ENCODE measurements at places on chromosomes 11 and 22.

GRCh38 chr11:74276581-74276980 is 34.9 kb downstream of the P4HA3 start:
- peak; percentile 73 for DNase-seq

- DNase-seq: no peak
These were observed 76.3 kb downstream of the BUD13 start for GRCh38 chr11:116696381-116696941.

- DNase-seq: no peak
These were observed 31.2 kb downstream of the OTOG start for GRCh38 chr11:17578296-17578695.

DNA sequence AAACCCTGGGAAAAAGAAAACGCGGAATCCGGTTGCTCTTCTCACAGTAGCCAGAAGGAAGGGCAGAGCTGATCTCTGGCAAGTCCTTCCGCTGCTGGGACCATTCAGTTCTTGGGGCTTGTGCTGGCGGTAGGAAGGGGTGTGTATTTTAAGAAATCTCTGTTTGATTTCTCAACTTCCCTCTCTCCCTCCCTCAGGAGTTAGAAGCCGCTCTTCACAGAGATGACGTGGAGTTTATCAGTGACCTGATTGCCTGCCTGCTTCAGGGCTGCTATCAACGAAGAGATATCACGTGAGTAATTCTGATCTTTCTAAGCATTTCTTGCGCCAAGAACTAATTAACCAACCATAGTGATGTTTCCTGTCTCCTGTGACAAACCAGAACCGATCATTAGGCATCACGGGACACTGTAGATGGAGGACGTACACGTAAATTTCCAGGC is 85.9 kb upstream of the SLC25A18 start:
- DNase-seq: no peak

GRCh38 chr11:57094181-57094935 is 87.4 kb upstream of the LRRC55 start:
- peak; percentile 87 for DNase-seq

DNA sequence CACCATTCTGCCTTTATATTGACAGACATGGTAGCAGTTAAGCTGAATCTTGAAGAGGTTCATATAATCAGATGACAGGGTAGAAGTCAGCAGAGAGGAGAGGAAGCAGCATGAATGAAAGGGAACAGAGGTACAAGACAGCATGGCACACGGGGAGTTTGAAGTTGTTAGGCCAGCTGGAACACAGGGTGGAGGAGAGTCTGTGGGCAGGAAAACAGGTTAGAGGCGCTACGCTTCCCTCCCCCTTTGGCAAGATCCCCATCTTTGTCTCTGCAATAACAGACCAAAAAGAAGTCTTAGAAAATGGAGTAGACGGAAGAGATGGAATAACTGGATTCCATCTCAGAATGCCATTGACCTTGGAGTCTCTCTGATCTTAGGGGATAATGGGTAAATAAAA is 20.0 kb upstream of the NDUFC2 start:
- DNase-seq: no peak

- peak; percentile 79 for DNase-seq
These were observed 24.4 kb downstream of the P2RY2 start for GRCh38 chr11:73242251-73243092.

DNA sequence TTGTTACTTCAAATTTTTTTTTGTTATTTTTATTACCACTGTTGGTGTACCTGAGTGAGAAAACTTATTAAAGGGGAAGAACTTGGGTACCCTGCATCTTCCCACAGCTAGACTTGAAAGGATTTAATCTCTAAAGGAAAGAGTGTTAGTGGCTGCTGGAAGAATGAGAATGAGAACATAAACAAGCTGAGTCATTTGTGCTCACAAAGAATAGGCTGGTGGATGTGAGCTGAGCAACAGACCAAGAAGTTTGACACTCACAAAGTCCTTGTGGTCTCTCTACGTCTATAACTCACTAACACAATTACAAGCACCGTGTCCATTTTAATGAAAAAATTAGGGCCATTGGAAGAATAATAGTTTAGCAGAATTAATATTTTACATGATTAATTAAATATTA is 217.6 kb upstream of the ANO5 start:
- DNase-seq: no peak

DNA sequence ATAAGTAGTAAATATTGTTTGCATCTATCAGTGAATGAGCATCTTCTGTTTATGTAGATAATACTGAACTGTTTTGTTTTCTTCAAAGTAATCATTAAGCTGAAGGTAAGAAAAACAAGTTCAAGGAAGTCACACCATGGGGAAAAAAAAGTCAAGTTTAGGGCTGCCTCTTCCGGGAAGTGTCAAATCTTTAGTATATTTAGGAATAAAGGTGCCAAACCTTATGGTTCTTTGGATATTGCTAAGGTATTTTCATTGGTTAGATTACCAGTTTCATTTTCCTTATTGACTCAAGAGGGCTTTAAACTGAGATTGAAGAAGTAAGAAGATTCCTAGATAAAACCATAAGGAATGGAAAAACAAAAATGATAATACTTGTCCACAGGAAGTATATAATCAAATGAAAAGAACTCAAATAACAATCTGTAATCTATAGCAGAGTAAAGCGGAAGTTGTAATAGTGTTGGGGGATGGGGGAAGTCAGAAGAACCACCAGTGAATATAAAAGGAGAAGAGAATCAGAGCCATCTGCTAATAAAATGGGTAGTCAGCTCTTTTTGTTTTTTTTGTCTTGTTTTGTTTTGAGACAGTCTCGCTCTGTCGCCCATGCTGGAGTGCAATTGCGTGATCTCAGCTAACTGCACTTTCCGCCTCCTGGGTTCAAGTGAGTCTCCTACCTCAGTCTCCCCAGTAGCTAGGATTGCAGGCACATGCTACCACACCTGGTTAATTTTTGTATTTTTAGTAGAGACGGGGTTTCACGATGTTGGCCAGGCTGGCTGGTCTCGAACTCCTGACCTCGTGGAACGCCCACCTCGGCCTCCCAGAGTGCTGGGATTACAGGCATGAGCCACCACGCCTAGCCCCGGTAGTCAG is 2.3 kb downstream of the ATM start:
- DNase-seq: peak; percentile 17

DNA sequence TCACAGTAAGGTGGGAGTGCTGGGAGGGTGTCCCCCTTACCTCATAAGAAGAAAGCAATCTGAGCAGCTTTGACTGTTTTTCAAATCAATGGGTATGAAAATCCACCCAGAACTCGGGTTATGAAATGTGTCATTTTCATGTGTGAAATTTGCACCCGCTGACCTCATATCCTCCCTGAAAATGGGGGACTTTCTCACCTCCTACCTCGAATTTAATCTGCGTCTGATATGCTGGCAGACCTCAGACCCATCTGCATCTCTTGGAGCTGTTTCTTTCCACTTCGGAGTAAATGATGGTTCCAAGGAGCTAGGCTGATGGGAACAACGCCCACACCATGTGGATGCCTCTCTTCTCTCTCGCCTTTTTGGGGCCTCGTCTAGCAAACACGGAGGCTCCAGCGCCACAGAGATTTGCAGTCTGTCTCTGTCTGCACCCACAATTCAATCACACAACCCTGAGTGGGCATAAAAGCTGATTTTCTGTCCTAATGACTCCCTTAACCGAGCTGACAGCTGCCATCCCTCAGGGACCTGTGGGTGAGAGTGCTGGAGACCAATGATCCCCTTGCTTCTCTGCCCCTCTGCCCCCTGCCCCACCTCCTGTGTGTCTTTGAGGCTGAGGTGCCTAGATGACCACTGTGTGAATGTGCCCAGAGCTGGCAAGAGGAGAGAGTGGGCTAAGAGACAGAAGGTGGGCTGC is 71.0 kb downstream of the TRIM29 start:
- no peak for DNase-seq

- DNase-seq: peak; percentile 82
These were observed at the start of gene KLHDC7B for GRCh38 chr22:50545522-50546325. KLHDC7B (plus strand) TSS chr22:50545899; CDS start chr22:50546244, 345 bp downstream.

- DNase-seq: no peak
These were observed 8.5 kb downstream of the PAX6 start for GRCh38 chr11:31802609-31802989.

DNA sequence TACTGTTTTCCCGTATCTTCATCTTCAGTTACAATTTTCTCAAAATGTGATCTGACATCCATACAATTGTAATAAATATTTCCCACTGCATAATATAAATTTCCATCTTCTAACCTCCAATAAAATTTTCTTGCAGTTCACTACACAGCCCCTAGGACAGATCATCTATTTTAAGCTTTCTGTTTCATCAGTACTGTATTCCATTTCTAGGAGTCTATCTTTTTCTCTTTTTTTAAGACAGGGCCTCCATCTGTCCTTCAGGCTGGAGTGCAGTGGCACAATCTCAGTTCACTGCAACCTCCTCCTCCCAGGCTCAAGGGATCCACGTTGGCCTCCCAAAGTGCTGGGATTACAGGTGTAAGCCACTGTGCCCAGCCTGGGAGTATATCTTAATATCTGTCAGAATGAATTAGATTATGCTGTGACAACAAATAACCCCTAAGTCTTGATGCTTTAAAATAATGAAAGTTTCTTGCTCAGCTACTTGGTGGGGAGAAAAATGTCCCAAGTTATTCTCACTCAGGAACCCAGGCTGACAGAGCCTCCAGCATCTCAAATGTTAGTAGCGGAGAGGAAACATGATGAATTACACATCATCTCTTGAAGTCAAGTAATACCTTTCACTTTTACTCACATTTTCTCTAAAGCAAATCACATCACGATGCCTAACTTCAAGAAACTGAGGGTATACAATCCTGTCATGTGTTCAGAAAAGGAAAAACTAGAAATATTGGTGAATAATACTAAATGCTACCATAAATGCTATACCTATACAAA is 92.2 kb downstream of the BUD13 start:
- DNase-seq: no peak

DNA sequence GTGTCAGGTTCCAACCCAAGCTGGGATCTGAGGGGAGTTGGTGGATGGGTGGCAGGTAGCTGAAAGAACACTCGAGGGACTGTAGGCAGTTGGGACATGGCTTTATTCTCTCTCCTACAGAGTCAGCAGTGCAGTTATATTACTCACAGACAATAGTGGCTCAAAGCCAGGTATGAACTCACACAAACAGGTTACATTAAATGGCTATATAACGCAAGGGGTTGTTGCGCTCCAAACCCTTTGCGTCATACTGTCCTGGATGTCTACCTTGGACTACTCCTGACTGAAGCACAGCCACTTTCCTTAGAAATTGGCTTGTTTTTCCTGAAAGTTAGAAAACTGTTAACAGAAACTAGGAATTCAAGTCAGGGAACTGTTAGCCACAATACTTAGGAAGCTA is 66.4 kb upstream of the OR4B1 start:
- DNase-seq: no peak
